ENCODE measurements at places on chromosomes 5 and 9. TPM values are rescaled to one million over a fixed set of nuclear protein-coding genes. Genes with fewer than 3 reads are reported as not detected.

GRCh38 chr9:129111528-129112151, 425 bp downstream of the PTPA start:
- no peak for DNase-seq

The NDUFAF2 gene
- 14.8 TPM for total RNA-seq

DNA sequence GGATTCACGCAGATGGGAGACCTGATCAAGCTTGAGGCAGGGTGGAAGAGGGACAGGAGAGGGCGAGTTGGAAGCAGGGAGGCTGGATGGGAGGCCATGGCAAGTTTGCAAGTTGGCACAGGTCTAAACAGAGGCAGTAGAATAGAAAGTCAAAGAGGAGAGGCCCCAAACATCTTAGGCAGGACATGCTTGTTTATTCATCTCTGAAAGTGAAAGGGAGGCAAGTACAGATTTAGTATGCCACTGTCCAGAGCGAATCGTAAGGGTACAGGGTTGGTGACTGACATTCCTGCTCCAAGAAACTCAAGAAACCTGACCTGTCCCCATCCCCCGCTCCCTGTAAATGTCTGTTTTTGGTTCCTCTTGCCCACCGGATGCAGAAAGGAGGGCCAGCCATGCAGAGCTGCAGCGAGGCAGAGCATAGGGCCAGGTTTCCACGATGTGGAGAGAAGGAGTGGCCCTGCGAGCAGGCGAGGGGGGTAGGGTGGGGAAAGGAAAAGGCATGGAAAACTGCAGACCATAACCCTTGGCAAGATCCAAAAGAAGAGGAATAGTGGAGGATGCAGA, 96.2 kb upstream of the BOD1 start:
- DNase-seq: no peak

GRCh38 chr9:133164191-133164590, 477 bp upstream of the GBGT1 start:
- no peak for DNase-seq

- DNase-seq: no peak
Measured at GRCh38 chr5:150765799-150766169, 7.0 kb upstream of the DCTN4 start.

DNA sequence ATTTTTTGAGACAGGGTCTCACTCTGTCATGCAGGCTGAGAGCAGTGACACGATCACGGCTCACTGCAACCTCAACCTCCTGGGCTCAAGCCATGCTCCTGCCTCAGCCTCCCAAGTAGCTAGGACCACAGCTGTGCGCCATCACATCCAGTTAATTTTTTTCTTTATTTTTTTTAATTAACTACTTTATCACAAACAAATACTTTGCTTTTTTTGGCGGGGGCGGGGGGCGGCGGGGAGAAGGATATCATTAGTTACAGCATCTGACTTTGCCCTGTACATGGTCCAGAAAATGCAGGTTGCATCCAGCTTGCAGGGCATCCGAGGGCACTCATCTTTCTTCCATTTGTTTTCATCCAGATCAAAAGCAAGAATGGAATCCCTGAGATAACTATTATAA, 201.8 kb upstream of the IER5L start:
- no peak for DNase-seq

DNA sequence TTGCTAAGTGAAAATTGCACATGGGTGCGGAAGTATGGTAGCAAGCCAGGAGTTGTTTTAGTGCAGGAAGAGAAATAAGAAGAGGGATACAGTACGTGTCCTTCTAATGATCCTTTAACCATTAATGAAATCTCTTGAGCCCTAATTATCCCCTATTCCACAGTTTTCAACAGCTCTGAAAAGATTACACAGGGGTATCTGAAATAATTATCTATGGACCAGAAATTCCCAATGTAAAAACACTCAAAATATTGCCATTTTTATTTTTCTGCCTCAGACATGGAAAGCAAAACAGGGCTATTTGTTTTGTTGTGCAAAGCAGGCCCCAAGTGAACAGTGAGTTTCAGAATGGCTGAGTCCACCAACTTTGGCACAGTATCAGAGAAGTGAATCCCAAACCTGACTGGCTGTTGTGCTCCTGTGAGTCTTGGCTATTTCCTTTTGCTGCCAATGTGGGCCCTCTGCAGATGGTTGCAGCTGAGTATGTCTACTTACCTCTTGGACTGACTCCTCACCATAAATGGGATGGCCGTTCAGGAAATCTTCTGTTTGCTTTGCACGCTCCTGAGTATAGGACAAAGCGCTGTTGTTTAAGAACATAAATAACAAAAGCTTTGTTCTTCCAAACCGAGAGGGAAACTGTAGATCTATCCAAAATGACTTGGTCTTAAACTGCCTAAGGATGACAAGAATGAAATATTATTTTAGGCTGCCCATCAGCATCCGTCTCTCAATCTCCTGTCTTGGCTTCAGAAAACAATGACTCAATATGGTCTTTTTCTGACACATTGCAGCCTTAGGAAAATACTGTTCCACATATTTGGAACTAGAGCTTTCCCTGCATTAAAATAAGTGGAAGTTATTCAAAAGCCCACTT, 204.1 kb downstream of the DEPDC1B start:
- DNase-seq: no peak

The SMU1 gene
- total RNA-seq: 31.6 TPM

GRCh38 chr9:27336829-27337228, 39.9 kb upstream of the EQTN start:
- DNase-seq: no peak

DNA sequence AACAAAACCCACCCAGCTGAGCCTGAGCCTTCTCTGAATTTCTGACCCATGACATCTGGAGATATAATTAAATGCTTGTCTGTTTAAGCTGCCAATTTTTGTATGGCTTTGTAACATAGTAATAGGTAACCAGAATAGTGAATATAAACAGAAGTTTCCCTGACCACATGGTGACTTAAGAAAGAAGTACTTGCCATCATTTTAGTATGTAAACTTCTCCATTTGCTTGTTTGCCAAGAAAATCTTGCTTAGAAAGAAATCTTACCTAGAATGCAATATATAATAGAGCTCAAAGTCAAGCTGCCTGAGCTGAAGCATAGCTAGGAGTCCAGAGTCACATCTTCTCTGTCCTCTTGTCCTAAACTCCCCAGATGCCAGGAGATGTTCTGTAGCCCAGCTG, 117.0 kb downstream of the PCSK1 start:
- DNase-seq: no peak

GRCh38 chr5:21237461-21237860, 1249.5 kb upstream of the CDH18 start:
- DNase-seq: no peak

The ADGRV1 gene
- 0.09 TPM for total RNA-seq

All from CD4-positive, alpha-beta memory T cell (primary cell).